Endodermal cell (in vitro differentiated cells): ENCODE measurements at places on chromosomes 5 and 9.
A peak's percentile ranks its signal among the peaks of the same experiment; 100 is the strongest.

- DNase-seq, result no peak
These were observed 142.1 kb upstream of the DHFR start for GRCh38 chr5:80796846-80797245.

- no peak for DNase-seq
These were observed 57.7 kb downstream of the MAT2B start for GRCh38 chr5:163563112-163563511.

DNA sequence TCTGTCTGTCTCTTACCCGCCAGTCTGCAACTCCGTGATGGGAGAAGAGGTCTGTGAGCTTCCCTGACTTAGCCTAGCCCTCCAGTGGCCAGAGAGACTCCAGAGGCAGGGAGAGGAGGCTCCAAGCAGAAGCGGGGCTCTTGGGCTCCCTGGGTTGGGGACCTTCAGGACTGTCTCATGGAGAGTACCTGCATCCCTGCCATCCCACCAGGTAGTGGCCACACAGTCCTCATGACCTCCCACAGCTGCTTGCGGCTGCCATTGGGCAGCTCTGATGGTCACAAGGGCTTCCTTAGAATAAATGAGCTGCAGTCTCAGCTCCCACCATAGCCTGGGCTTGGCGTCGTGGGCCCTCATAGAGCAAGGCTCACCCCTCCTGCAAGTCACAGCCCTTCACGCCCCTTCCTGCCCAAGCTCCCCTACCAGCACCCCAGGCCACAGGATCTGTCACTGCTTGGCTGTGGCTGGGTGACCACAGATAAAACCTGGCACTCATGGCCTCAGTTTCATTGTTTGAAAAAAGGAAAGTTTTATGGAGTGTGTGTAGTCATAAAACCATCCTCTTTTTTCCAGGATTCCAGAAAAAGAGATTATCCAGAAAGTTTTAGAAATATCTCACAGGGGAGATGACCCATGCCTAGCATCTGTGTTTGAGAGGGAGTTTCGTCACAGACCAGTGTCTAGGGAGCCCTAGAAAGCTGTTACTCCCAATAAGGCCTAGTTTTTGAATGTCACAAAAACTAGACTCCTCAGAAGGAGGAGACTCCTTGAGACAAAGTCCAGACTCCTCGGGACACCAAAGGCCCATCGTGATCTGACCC is 48.4 kb downstream of the PPARGC1B start:
- DNase-seq, result no peak

GRCh38 chr9:105828596-105829213 is 134.4 kb downstream of the TMEM38B start:
- no peak for DNase-seq

DNA sequence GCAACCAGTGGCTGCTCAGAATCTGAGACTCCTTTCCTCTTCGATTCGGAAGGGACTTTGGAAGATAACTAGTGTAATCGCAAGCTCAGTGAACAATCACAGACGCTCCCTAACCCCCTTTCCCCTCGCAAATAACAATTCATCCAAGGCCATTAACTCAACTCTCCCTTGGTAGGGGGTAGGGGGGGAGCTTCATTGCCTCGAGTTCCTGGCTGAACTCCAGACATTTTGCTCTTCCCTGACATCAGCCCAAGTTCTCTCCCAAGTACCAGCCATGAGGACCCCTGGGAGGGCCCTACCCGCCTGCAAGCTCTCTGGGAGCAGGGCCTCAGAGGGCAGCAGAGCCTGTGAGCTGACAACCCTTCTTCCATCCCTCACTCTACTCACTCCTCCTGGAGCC is 8.4 kb downstream of the FAM163B start:
- DNase-seq, result no peak

GRCh38 chr5:117590944-117591343 is 1016.3 kb upstream of the SEMA6A start:
- no peak for DNase-seq

- no peak for DNase-seq
These were observed 93.3 kb downstream of the KIAA0825 start for GRCh38 chr5:94524841-94525697.

DNA sequence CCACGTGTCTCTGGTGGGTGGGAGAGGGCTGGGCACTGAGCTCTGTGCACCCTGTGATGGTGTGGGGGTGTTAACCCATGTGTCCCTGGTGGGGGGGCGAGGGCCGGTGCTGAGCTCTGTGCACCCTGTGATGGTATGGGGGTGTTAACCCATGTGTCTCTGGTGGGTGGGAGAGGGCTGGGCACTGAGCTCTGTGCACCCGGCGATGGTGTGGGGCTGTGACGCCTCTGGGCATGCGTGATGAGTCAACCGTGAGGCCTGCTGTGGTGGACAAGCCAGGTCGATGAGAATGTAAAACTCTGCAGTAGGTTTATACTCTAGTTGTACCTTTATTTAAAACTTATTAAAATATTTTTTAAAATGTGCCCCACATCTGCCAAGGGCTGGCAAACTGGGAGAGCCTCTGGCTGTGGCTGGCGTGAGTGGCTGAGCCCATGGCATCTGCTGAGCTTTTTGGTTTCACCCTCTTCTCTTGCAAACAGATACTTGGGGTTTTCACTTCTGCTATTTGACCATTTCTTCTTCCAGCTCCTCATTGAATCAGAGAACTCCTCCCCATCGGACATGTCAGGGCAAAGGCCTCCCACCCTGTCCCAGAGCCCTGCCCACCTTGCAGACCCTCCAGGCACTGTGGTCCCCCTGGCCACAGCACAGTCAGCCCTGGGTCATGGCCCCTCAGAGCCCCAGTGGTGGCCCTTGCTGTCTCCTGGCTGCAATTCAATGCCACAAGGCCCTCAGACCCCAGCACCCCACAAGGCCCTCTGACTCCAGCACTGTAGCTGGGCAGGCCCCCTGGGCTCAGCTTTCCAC is 18.5 kb upstream of the EXOC3 start:
- DNase-seq, result peak; percentile 22

DNA sequence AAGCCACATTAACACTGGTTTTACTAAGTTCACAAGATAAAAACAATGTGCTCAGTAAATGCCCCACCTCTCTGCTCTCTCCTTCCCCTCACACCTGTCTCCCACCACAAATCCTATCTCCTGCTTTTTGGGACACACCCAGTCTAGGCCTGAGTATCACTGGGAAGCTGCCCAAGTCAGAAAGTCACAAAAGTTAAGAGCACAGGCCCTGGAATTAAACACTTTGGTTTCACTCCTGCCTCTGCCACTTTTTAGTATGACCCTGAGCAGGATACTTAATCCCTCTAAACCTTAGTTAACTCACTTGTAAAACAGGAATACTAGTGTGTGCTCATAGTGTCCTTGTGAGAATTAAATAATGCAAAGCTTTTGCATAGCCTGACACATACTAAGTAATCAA is 11.3 kb downstream of the C5 start:
- DNase-seq, result no peak

- no peak for DNase-seq
These were observed 263.9 kb downstream of the SAXO1 start for GRCh38 chr9:18768951-18769622.
